ENCODE measurements at places on chromosomes 3 and 15.

GRCh38 chr3:25458420-25458814, 30.4 kb downstream of the RARB start:
- no peak for DNase-seq

- DNase-seq, result no peak
Observed at GRCh38 chr3:75342425-75342824, 321.7 kb upstream of the FRG2C start.

- no peak for DNase-seq
Observed at GRCh38 chr3:178709051-178709450, 172.8 kb downstream of the KCNMB2 start.

DNA sequence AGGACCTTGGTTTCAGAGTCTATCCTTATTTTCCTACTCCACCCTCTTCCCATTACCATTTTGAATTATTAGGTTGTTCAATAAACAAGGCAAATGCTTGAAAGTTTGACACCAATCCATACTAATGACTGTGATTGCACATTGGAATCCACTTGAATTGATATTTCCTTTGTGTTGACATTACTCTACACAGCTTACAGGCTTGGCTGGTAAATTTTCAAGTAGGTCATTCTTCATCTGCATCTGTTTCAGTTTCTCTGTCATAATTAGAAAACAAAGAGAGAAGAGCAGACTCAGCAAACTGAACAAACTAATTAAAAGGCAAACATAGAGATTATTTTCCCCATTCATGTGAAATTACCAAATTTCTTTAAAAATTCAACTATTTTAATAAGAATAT, 732.9 kb upstream of the BCHE start:
- DNase-seq, result no peak

DNA sequence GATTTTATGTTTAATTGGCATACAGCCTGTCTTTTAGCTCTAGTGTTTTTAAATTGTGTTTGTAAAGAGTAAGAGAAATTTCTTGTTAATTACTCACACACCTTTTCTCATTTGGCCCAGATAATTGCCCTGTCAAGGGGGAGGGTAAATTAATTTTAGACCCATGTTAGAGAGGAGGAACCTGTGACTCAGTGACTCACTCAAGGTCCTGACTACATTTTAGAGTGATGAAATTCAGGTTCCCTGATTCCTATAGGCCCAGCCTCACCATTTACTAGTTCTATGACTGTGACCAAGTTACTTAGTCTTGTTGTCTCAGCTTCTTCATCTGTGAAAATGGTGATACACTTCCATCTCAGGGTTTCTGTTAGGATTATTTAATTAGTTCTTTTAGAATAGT, 125.2 kb upstream of the DPH6 start:
- no peak for DNase-seq

GRCh38 chr15:49673861-49674260, 53.0 kb downstream of the DTWD1 start:
- no peak for DNase-seq

GRCh38 chr3:193134856-193135255, 106.2 kb upstream of the PLAAT1 start:
- DNase-seq, result peak; percentile 19

DNA sequence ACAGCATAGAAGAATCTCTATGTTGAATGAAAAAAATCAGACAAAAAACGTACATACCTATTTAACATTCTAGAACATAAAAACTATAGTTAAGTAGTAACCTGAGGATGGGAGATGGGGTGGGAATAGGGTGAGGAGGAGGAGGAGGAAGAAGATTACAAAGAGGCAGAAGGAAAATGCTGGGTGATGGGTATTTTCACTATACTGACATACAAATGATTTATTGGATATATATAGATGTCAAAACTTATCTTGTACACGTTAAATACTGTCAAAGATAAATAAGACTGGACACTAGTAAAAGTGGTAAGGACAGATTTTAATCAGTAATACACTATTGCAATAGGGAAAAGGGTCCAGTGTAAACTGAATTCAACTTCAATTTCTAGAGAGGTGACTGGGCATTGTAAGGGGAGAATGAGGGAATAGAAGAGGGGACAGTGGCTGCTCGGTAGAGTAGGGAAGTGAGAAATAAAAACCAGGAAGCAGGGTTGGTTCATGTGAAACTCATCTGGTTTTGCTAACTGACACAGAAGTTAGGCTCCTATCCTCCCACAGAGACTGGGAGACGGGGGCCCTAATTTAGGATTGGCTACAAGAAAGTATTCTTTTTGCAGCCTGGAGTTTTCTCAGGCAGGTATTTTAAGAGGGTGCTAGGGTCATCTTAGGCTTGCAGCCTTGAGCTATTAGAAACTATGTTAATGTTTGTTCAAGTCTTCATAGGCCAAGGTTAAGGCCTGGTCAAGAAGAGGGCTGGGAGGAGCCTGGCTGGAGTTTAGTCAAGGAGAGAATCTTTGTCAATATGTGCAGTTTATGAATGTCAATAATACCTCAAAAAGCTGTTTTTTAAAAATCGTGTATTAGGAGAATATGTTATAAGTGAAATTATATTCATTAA, 15.0 kb upstream of the C15orf61 start:
- no peak for DNase-seq

GRCh38 chr3:128505771-128506170, 12.8 kb upstream of the GATA2 start:
- peak; percentile 26 for DNase-seq

DNA sequence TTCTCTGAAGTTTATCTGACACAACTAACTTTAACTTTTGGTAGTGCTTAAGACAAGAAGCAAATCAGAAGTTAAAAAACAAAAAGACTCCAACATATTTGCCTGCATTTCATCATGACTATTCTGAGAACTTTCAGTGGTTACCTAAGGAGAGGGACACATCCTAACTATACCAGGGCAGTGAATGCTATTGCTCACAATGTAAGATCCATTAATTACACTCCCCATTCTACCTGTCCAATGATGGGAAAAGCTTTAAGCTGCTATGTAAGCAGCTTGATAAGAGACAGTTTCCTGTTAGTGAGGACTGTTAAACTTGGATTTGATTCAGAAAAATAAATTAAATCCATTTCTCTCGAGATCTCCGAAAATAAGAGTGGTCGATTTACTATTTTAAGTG, 37.5 kb downstream of the SERPINI1 start:
- no peak for DNase-seq

DNA sequence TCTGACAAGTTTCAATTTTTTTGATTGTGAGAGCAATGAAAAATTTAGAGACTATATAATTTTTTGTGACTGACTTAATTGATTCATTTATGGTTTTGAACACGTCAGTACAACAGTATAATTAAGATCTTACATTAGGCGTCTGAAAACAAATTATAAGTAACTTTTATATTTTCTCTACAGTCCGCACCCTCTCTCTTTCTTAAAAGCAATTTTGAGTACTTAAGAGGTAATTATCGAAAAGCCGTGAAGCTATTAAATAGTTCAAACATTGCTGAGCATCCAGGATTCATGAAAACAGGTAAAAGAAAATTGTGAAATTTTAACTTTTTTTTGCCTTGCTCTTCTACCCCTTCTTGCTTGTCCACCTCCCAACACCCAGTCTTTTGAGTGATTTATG, 34.9 kb downstream of the CNOT10 start:
- no peak for DNase-seq

GRCh38 chr15:38874464-38874863, 309.9 kb upstream of the RASGRP1 start:
- no peak for DNase-seq

DNA sequence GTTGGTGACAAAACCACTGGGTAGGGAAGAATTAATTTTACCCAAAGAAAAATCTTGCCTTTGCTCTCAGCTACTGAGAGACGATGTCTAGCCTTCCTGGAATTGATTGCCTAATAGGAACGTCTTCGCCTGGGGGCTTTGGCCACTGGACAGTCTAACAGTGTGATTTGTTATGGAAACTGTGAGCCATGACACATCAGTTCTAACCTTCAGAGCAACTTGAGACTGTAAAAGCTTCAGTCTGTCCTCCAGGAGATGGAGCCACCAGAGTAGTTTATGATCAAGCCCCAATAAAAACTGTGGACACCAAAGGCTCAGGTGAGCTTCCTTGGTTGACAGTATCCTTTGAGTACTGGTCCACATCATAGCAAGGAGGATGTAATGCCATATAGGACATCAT, 235.8 kb upstream of the TMCO5A start:
- DNase-seq, result no peak

DNA sequence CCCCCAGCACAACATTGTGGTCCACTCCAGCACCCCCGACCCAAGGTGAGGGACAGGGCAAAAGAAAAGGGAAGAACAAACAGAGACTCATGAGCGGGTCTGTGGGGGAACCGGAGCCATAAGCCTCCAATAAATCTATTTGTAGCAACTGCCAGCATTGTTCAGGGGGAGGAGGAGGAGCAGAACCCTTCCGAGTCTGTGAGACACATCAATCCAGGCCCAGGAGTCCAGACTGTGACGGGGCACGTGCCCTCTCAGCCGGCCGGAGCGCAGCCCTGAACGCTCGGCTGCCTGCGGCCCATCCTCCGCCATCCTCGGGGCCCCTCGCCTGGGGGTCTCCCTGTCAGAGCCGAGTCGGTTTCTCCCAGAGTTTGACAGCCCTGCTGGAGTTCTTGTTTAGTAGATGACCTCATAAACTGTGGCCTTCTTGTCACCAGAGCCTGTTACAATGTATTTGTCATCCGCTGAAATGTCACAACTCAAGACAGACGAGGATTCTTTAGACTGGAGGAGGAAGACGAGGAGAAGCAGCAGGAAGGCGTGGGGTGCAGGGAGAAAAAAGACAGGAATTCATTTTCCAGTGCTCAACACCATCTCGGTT, 47.9 kb downstream of the TLE3 start:
- no peak for DNase-seq

Data from A673 (cell line).